Activated CD4-positive, alpha-beta T cell treated with anti-CD3 and anti-CD28 coated beads for 1 hour (primary cell): ENCODE measurements at places on chromosomes 5 and 9.

GRCh38 chr5:6228257-6229250 is 149.8 kb downstream of the MED10 start:
- no peak for DNase-seq

GRCh38 chr9:131019388-131020239 is 10.6 kb downstream of the LAMC3 start:
- DNase-seq, result no peak

DNA sequence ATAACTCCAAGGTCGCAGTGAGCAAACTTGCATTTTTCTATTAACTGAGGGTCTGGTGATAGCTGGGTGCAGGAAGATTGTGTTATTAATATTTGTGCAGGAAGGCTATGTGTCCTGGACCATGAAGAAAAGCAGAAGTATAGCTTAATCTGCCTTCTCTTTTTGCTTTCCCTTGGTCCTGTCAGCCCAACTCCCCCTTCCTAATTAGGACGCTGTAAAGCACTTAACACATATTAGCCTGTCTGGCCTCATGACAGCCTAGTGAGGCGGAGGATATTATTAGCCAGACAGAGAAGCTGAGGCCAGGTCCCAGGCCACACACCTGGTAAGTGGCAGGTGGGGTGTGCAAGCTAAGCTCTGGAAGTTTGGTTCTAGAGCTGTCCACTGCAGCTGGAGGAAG is 29.5 kb downstream of the SLC46A2 start:
- no peak for DNase-seq

GRCh38 chr5:131996210-131997025 is 15.0 kb downstream of the ACSL6 start:
- DNase-seq, result no peak

GRCh38 chr9:33304362-33304761 is 14.0 kb downstream of the NFX1 start:
- no peak for DNase-seq

GRCh38 chr5:106142116-106142515 is 1528.6 kb downstream of the EFNA5 start:
- no peak for DNase-seq

GRCh38 chr9:126058011-126058531 is 268.6 kb upstream of the MVB12B start:
- no peak for DNase-seq

GRCh38 chr9:95077766-95078370 is 239.6 kb downstream of the FANCC start:
- no peak for DNase-seq

DNA sequence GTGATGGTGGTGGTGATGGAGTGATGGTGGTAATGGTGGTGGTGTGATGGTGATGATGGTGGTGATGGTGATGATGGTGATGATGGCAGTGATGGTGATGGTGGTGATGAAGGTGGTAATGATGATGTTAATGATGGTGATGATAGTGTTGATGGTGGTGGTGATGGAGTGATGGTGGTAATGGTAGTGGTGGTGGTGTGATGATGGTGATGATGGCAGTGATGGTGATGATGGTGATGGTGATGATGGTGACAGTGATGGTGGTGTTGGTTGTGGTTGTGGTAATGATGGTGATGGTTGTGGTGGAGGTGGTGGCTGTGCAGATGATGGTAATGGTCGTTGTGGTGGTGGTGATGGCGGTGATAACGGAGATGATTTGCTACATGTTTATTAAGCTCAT is 7.3 kb downstream of the STKLD1 start:
- DNase-seq, result no peak

DNA sequence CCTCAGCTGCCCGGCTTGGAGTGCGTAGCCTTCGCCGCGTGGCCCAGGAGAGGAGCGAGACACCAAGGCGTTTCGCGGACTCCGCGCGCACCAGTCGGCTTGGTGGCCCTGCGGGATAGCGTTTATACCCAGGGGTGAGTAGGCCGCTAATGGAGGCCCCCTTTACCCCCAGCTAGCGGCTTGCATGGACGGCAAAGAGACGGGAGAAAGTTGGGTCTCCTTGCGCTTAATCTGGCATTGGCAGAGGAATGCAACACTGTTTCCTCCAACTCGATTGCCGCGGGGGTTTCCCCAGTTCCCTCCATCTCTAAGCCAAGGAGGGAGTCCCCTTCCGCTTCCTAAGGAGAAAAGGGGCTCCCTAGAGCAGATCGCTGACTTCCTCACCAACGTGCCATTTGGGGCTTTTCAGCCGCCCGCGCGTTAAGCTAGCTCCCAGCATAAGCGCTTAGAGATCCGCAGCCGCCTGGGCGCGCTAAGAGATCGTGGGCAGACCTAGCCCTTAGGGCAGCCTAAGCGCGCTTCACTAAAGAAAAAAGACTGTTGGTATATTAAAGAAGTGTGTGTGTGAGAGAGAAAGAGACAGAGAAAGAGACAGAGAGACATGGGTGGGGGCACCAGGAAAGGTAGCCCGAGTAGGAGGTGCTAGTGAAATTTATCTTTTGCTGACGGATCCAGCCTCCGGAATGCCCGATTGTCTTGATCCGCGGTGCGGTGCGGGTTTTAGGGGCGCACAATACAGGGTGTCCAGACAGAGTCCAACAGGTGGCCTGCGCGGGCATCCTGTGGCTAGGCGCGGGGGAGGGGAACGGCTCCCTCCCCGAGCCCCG is 597.9 kb upstream of the SGCD start:
- DNase-seq, result no peak

- no peak for DNase-seq
Observed at GRCh38 chr5:68283766-68284165, 68.2 kb downstream of the PIK3R1 start.

DNA sequence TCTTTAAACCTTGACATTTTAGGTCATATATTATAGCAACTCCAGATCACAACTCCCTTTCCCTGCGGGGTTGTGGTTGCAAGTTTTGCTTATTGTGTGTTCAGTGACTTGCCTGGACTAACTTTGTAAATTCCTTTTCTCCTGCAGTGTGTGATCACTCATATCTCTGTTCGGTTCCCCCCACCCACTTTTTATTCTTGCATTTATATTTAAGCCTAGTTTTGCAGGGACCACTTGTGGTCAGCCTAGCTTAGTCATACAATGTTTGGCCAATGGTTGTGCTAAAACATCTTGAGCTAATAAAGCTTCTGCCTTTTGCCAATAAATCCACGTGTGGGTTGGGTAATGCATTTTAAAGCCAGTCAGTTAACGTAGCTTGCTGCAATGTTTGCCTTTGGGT is 146.5 kb upstream of the IRX4 start:
- DNase-seq, result no peak

DNA sequence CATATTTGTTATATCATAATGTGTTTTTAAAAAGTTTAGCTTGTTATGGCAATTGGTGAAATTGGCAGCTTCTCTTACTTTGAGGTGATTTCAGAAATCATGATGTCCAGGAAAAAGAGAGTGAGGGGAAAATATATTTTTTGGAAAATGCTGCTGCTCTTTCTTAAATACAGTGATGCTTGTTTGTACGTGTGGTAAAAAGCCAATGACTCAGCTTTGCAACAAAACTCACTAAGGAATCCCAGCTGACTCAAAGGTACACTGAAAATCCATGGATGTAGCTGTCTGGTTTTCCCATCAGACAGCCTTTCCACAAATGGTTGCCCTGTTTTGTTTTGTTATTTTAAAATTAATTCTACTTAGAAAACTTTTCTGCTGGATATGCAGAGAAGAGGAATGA is 306.4 kb upstream of the PAPPA start:
- DNase-seq, result no peak

GRCh38 chr5:2802693-2803365 is 51.4 kb upstream of the IRX2 start:
- DNase-seq, result no peak

DNA sequence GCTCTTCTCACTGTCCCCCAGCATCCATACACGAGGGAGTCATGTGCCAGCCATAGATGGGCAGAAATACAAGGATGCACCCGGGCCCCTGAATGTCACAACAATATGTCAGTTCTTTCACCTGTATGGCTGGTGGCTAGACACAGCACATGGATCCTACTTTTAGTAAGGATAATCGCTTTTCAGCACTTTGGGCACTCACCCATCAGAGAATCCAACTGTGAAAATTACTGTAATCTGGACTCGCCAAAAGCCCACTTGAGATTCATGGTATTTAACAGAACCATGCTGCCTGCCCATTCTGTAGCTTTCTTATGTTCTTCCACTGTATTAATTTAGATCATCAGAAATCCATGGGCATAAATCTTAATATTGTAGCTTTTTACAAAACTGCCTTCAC is 124.8 kb downstream of the FRMD3 start:
- DNase-seq, result no peak

DNA sequence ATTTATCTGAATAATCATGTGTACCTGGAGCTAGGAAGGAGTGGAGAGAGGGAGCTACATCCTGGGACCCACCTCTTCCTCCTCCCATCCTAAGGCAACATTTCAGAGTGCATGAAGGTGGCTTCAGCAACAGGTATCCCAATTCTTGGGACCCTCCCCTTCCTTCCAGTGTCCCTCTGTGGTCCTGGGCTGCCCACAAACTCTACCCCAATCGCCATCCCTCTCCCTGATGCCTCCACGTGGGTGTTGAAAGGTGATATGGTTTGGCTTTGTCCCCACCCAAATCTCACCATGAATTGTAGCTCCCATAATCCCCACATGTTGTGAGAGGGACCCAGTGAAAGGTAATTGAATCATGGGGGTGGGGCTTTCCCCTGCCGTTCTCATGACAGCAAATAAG is 121.4 kb downstream of the MED10 start:
- DNase-seq, result no peak

- no peak for DNase-seq
Observed at GRCh38 chr5:134095293-134095692, 19.2 kb upstream of the TCF7 start.

- DNase-seq, result no peak
Observed at GRCh38 chr5:139814704-139815280, 19.2 kb downstream of the PSD2 start.

GRCh38 chr9:35611230-35611797 is 6.3 kb downstream of the TESK1 start:
- peak; percentile 37 for DNase-seq

DNA sequence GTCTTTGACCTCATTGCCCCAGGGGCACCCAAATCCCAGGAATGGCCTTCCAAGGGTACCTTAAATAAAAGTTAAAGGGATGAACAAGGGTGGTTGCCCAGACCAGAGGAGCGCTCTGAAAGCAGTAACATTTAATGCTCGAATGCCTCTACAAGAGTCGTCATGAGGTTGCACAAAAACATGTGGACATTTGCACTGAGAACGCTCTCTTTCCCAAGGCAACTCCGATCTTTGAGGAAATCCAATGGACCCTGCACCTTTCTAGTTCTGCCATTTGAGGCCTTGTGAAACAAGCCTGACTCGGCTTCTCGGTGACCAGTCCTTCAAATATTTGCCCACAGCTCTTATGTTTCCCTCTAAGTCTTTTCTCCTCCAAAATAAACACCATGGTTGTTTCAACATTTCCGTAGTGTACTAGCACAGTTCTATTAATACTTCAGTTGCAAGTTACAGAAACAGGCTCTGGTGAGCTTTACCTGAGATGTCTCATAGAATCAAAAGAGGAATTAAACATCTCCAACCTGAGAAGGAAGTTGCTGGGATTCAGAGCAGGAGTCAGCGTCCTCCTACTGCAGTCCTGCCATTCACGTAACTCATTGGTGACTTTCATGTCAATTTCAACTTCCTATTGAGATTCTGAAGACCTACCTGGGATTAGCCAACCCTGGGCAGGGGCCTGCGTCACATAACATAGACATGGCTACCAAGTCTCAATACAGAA is 168.8 kb upstream of the RAI14 start:
- no peak for DNase-seq

DNA sequence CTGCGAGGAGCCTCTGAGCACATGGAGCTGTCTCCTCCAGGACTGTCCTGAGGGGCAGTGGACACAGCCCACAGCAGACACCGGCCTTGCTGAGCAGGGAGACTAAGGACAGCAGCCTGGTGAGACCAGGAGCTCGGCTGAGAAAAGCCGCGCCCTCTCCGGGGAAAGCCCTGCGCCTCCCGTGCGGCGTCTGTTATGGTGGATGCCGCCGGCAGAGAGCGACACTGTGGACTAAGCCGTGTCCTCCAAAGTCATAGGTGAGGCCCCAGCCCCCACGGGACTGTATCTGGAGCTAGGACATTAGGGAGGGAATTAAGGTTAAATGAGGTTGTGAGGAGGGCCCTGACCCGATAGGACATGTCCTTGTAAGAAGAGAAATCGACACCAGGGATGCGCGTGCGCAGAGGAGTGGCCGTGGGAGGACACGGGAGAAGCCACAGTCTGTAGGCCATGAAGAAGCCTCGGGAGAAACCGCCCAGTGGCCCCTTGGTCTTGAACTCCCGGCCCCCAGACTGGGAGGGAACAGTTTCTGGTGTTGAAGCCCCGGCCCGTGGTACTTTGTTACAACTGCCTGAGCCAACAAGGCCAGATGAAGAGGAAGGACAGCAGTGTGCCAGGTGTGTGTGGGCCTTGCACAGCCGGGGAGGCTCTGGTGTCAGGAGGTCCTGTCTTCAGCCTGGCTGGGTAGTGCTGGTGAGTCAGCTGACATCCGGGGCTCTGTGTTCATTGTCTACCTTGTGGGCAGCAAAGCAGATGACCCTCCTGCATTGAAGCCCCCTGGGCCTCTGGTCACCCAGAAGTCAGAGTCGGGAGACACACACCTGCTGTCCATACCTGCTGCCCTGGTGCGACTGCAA is 22.1 kb downstream of the MRPL36 start:
- DNase-seq, result no peak

- DNase-seq, result no peak
Observed at GRCh38 chr5:176151281-176151680, 86.9 kb upstream of the SIMC1 start.

DNA sequence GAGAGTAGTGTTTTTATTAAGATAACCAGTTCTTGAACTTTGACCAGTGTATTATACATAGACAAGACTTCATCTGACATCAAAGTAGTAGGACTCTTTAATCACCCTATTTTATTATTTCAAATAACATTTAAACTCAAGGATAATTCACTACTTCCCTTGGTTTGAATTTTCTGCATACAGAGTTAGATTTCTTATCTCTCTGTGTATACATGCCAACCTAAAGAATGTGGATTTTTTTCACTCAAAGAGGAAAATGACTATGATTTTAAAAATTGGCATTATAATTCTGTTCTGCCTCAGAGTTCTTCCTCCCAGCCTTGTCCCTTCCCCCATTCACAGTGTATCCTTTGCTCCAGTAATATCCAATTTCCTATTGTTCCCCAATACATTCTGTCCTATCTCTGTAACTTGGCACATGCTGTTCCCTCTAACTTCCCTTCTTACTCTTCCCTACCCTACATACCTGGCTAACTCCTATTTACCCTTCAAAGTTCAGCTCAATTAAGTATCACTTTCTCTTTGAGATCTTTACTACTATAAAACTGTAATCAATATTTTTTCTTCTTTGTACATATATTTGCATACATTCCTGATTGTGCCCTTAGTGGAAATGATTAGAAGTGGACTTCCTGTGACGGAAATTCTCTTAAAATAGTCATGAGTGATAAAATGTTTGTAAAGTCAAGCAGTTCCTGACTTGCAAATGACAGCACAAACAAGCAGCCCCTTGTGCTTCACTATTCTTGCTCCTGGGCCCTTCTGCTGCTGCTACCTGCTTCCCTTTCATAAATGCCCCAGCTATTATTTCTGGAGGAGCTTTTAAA is 38.1 kb upstream of the DENND4C start:
- no peak for DNase-seq

GRCh38 chr5:84430863-84431663 is 46.4 kb upstream of the EDIL3 start:
- no peak for DNase-seq

GRCh38 chr5:170315154-170315553 is 17.6 kb upstream of the LCP2 start:
- DNase-seq, result no peak

- DNase-seq, result no peak
Observed at GRCh38 chr9:86580688-86581087, 226.5 kb upstream of the TUT7 start.
